ENCODE measurements at places on chromosomes 3 and 15.

DNA sequence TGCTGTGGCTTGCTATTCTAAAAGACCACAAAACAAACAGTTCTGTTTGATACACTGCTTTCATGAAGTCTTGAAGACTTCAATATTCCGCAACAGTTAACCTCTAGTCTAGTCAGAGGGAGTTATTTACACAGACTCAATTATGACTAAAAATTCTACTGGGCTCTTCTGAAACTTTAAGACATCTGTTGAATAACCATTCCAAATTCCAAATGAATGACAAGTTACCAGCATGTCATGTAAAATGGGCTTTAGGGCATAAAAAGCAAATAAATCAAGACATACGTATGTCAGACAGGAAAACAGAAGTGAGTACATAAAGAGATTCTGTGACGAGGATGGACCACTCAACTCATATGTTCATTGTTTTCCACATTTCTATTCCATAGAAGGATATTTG is 93.9 kb downstream of the PLOD2 start:
- DNase-seq, result no peak

DNA sequence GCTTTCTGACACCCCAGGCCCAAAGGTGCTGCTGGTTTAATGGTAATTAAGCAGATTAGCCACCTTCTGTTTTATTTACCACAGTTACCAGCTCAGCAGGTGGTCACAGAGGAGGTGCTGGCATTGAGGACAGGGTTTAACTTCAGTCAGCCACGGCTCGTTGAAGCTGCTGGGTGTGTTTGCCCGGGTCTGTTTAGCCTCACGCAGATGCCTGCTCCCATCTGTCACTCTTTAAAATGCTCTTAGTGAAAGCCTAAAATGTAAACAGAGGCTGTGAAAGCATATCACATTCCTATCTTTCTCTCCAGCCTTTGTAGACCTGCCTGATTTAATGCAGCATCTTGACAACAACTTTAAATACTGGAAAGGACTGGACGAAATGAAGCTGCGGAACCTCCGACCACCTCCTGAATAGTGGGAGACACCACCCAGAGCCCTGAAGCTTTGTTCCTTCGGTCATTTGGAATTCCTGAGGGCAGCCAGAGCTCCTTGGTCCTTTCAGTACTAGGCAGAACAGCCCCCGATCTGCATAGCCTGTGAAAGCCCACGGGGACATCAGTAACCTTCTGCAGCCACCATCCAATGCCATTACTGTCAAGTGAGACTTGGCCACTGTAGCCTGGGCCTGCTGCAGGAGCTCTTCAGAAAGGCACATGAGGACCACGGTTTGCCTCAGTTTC is 156.0 kb downstream of the PDE8A start:
- DNase-seq, result no peak

DNA sequence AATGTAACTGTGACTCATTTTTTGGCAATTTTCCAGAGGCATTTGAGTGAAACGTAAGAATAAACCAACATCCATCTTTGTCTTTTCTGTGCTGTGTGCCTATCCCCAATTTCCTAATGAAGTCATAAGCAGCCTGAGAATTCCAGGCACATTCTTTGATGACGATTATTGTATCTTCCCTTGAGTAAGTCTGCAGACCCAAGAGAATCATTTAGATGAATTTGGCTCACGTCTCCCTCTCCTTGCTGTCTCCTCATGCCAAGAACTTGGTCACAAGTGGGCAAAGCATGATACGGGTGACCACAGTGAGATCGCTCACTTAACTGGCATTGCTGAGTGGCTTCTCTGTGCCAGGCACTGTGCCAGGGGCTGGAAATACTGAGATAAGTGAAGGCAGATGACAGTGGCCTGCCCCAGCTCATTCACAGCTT is 384.5 kb upstream of the IL12A start:
- no peak for DNase-seq

DNA sequence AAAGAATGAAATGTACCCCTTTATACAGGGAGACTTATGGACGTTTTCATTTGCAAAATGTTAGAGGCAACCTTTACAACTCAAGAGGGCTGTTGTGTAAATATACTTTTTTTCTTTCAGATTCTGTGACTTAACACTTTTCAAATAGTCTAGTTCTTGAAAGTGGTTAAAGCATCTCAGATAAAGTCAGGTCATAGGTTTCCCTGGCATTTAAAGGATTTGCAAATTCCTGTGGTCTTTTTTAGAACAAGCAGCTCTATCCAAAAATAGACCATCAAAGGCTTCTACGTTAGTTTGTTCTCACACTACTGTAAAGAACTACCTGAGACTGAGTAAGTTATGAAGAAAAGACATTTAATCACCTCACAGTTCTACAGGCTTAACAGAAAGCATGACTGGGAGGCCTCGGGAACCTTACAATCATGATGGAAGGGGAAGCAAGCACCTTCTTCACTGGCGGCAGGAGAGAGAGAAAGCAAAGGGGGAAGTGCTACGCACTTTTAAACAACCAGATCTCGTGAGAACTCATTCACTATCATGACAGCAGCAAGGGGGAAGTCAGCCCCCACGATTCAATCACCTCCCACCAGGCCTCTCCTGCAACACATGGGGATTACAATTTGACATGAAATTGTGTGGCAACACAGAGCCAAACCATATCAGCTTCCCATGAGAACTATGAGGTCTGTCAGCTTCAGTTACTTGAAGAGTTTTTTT is 23.3 kb upstream of the GABRR3 start:
- no peak for DNase-seq

- no peak for DNase-seq
Measured at GRCh38 chr15:72222393-72222792, 8.6 kb downstream of the PKM start.

DNA sequence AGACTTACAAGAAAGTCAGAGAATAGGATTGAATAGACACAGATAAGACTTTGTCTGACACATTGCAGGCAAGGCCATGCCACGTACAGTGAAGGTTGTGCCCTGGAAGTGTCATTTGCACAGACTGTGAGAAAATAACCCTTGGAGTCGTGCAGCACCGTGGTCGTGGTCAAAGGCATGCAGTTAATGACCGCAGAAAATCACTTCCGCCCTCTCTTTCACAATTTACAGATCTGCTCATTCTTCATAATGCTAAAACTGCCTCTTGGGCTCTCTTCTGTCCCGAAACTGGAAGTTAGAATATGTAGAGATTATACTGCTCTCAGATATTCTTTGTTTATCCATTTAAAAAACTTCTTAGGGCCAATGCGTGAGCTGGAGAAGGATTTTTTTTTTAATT is 73.2 kb upstream of the CTXND1 start:
- no peak for DNase-seq

- no peak for DNase-seq
Measured at GRCh38 chr3:152968388-152969024, 133.6 kb downstream of the P2RY1 start.

GRCh38 chr3:12687948-12688347 is 24.0 kb upstream of the RAF1 start:
- DNase-seq, result no peak

- no peak for DNase-seq
Measured at GRCh38 chr15:83992324-83993031, 243.1 kb upstream of the GOLGA6L4 start.

DNA sequence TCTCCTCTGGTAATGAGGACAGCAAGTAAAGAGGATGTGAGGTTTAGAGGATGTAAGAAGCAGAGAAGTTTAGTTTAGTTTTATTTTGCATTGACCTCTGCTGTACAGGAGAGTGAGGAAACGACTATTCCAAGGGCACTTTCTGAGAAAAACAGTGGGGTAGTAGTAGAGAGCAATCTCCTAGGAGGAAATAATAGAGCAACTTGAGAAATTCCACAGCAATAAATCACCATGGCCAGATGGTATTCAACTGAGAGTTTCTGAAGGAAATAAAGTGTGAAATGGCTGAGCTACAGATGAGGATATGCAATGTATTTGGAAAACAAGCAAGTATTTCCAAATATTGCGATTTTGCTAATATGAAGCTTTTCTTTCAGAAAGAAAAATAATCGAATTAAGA is 118.9 kb downstream of the DPH6 start:
- DNase-seq, result no peak

DNA sequence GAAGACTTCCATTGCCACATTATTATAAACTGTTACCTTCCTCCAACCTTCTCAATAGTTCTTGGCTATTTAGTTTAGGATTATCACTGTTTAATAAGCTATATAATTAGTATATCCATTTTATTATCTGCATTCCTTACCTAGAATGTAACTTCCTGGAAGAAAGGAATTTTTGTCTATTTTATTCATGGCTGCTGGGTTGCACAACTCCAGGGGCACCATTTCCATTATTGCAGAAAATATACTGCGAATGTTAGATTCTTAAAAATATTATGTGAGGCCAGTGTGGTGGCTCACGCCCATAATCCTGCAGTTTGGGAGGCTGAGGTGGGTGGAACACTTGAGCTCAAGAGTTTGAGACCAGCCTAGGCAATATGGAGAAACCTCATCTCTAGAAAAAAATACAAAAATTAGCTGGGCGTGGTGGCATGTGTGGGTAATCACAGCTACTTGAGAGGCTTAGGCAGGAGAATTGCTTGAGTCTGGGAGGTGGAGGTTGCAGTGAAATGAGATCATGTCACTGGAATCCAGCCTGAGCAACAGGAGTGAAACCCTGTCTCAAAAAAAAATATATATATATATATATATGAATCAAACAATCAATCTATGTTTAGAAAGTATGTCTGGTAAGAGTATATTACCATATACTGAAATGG is 19.9 kb downstream of the CLDN1 start:
- DNase-seq, result no peak

- no peak for DNase-seq
Measured at GRCh38 chr15:38553071-38553470, 11.5 kb downstream of the RASGRP1 start.

DNA sequence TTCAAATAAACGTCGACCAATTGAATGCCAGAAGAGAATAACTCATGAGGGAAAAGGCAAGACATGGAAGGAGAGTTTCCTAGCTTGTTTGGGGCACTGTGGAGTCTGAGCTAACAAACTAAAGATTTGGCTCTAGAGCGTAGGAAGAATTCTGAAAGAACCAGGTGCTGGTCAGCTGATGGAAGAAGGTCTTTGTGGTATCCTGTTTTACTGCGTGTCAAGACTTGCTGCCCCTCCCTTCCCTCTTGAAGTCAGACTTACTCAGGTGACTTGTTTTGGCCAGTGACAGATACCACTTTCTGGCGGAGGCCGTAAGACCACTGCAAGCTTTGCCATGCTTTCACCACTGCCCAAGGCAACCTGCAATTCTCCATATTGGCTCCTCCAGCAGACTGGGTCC is 673 bp upstream of the HCLS1 start:
- no peak for DNase-seq

GRCh38 chr3:153439780-153440179 is 277.8 kb downstream of the RAP2B start:
- DNase-seq, result no peak

DNA sequence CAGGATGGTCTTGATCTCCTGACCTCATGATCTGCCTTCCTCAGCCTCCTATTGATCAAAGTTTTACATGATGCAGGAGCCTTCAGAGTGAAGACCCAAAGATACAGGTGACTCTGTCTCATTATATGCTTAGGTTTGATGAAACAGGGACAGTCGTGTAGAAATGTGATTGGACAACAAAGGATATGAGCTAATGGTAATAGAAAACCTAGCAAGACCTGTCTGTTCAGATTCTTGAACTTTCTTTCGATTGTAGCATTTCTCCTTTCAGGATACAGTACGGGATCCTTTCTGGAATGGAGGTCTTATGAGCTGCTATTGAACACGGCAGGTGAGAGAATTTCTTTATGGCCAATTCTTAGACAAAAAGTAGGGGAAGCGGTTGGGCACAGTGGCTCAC is at the start of gene ACKR2:
Gene ACKR2 (plus strand): TSS at position 244 of the 400 bp plus-strand sequence. CDS start 55,058 bp downstream, outside the sequence.
- no peak for DNase-seq

- no peak for DNase-seq
Measured at GRCh38 chr3:114411190-114411668, 117.4 kb downstream of the TIGIT start.

DNA sequence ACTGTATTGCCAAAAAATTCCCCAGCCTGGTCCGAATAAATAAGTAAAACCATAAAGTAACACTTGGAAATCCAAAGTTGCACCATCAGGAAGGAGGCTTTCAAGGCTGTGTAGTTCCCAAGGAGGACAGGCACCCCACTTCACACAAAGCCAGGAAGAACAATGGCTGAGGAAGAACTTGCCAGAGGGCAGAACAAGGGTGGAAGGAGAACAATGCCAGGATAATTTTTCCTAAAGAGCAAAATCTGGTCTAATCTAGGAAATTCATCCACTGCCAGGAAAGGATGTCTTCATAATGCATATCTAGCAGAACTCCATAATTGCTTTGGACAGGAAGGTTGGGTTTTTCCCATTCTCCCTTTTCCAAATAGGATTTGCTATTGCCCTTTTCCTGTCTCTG is 15.7 kb upstream of the ARID3B start:
- no peak for DNase-seq

GRCh38 chr3:46897829-46898320 is 20.4 kb downstream of the PTH1R start:
- no peak for DNase-seq

DNA sequence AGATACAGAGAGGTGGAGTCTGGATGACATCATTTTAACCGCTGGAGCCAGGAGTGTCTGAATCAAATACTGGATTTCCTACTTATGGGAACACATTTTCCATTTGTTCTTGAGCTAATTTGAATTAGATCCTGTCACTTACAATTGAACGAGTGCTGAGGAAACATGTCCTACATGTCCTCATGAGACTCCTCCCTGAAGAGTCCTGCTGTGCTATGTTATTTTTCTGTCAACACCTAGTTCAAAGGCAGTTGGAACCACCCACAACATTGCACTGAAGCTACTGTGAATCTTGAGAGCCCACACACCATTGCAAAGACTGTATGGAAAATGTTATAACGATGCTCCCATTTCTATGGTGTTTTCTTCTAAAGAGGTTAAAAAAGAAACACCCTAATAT is 123.5 kb upstream of the CRBN start:
- DNase-seq, result no peak

GRCh38 chr3:131812433-131812832 is 222.4 kb downstream of the CPNE4 start:
- no peak for DNase-seq

DNA sequence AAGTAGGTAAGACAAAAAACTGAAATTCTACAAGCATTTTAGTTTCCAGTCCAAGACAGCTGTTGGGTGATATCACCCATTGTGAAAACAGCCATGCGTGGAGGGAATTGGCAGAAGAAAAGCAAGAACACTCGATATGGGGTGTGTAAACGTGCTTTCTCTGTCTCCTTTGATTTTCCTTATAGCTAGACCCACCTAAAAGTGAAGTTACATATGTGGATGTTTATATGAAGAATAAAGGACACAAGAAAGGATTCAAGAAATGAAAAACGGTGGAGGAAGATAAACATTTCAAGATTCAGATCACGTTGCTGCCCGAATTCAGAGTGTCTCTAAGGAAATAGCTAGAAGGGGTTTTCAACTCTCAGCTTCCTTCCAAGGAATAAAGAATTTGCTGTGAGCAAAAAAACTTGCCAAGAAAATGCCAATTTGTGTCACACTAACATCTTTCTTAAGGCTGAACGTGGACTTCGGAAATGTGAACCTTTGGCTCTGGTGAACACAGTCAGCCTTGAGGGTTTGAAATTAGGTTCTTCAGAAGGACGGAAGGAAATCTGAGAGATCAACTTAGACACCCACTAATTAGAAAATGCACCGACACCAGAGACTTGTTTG is 269.0 kb upstream of the ADAMTS9 start:
- no peak for DNase-seq

- DNase-seq, result no peak
Measured at GRCh38 chr3:100910986-100911385, 82.2 kb downstream of the ABI3BP start.

Data from stimulated activated CD8-positive, alpha-beta memory T cell treated with anti-CD3 and anti-CD28 coated beads, Interleukin-4, amount 100 ng/mL, for 1 hour (primary cell).